Fibroblast of skin of abdomen (primary cell): ENCODE measurements at places on chromosomes 5 and 9.

DNA sequence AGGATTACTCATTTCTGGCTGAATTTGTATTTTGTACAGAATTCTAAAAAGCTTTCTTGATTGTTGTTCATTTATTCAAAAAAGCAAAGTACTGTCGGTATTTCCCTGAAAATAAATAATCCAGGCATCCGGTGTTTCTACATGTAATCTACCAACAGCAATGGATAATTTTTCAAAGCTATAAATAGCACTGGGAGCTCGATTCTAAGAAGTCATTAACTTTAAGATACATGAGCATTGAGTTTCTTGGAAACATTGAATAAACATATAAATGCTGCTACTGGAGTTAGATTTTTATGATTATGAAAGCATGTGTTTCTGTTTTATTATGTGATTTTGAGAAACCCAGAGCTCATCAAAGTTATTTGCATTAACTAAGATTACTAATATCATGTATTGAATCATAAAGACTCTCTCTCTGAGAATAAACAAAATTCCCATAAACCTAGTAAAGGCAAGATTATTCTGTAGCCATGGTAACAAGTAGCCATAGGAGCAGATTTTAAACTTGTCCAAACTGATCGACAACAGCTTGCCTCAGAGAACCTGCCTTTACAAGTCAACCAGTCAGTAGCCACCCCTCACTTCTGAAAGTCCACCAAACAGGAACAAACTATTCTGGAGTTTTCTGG lies 197.0 kb downstream of the DRD1 start:
- DNase-seq: no peak

- no peak for DNase-seq
Measured at GRCh38 chr5:114207615-114208014, 154.3 kb upstream of the KCNN2 start.

GRCh38 chr9:4197548-4197947 lies 102.3 kb downstream of the GLIS3 start:
- DNase-seq: no peak

- no peak for DNase-seq
Measured at GRCh38 chr5:176531902-176532493, 5.2 kb downstream of the RNF44 start.

GRCh38 chr5:19927919-19928318 lies 60.1 kb downstream of the CDH18 start:
- no peak for DNase-seq

GRCh38 chr9:113011911-113012381 lies at the start of gene ZNF883:
Gene ZNF883 (minus strand): TSS chr9:113012192.
- DNase-seq: peak; percentile 49

DNA sequence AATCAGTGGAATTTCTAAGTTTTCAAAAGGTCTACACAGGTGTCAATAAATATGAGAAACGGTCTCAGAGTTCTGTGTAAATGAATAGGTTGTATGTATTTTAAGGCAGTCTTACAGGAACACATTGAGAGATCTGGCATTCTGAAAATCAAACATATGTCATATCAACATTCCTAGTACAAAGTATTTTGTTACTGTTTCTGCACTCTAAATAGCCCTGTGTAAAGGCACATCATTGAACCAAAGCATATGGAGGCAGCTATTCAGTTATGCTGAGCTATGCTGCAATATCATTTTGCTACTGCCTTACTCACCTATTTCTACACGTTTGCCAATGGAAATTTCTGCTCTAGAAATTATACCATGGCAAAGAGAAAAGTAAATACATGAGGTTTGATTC lies 379.1 kb downstream of the KIAA0825 start:
- DNase-seq: no peak

DNA sequence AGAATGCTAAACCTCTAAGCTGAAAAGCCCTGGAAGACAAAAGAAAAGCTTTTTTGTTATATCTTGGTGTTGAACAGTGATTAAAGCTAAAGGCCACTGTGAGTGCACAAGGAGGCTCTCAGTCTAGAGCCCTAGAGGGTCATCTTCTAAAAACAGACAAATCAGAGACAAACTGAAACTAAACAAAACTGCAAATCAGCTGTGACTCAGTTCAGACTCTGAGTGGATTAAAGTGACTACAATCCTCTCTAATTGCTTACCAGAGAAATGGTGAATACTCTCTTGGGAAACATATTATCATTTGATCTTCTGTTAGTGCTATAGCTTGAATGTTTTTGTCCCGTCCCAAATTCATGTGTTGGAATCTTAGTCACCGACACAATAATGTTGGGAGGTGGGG lies 491.9 kb downstream of the CDH18 start:
- DNase-seq: no peak

DNA sequence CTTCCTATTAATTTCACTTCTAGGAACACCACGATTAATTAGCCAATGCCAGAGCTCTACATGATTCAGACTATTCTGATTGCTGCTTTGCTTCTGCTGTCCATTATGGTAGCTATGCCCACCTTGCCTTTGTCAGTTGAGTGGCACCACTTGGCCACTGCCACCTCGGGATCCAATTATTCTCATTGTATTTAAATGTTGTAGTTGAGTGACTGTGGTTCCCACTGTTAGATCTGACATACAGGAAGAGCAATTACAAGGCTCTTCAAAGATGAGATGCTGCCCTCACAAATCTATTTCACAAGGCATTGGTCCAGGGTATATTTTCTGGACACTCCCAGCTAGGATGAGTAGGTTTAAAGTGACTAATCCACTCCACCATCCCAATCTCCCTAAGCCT lies 864.5 kb upstream of the EDIL3 start:
- DNase-seq: no peak

- no peak for DNase-seq
Measured at GRCh38 chr5:159409801-159410200, 79.5 kb upstream of the IL12B start.

GRCh38 chr9:87069690-87070089 lies 122.4 kb upstream of the GAS1 start:
- DNase-seq: peak; percentile 69

DNA sequence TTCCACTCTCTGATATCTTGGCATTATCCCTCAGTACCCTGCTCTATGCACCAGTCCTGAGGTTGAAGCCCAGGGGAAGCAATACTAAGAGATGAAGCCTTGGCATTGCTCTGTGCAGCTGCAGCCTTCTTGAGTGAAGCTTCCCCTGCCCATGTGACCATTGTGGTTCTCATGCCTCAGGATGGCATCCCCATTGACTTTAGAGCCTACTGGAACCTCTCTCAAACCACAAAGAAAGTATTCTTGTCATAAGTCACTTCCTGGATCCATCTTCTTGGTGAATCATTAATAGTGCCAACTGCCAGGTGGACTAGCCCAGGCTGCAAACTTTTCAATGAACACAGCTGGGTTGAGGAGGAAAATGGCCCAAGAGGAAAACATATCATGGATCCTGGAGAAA lies 283.9 kb upstream of the RFX3 start:
- DNase-seq: no peak

DNA sequence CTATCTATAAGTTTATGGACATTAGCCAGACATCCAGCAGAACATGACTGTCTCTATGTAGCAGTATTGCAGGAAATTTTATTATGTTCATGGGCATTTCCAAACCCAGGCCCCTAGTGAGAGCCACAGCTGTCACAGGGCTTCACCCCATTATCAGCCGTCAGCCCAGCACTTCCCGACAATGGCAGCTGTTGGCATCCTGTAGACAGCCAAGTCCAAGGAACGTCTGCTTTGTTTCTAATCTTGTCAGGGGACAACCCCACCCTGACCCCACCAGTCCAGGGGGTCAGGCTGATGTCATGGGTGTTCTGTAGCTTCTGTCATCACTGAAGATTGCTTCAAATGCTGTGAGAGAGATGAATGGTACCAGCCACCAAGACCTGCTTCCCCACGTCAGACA lies 565.3 kb upstream of the BRINP1 start:
- DNase-seq: no peak

GRCh38 chr9:92706218-92706940 lies 36.4 kb upstream of the IPPK start:
- DNase-seq: no peak

- DNase-seq: no peak
Measured at GRCh38 chr5:4758550-4758949, 381.6 kb upstream of the ADAMTS16 start.

DNA sequence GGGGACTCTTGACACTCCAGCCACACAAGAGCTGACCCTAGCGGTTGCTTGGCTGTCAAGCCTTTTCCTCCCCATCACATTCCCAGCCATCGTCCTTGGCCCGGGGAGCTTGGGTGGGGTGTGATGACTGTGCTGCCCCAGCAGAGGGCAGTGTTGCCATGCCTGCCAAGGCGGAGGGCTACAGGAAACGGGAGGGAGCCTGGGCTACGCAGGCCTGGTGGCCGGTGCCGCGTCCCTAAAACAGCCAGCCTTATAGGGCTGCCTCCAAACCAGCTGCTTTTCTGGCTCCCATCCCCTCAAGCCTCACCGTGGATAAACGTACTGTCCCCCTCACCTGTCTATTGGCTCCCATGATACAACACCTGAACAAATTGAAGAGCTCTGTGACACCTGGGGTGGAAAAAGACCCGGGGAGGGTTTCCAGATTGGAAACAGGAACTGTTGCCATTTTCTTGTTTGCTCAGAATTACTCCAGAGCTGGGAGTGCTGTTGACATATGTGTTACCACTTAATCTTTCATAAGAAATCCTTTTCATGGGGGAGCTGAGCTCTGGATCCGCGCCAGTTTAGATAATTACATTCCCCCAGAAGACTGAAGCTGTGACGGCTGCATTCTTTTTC lies 72.8 kb upstream of the ASTN2 start:
- peak; percentile 32 for DNase-seq

- DNase-seq: no peak
Measured at GRCh38 chr9:68852941-68853340, 147.9 kb downstream of the PIP5K1B start.

DNA sequence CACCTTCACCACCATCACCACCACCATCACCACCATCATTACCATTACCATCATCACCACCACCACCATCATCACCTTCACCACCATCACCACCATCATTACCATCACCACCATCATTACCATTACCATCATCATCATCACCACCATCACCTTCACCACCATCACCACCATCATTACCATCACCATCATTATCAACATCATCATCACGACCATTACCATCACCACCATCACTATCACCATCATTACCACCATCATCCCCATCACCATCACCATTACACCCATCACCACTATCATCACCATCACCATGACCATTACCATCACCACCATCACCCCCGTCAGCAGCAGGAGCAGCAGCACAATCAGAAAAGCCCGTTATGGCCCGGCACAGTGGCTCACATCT lies 89.1 kb downstream of the STK10 start:
- no peak for DNase-seq

DNA sequence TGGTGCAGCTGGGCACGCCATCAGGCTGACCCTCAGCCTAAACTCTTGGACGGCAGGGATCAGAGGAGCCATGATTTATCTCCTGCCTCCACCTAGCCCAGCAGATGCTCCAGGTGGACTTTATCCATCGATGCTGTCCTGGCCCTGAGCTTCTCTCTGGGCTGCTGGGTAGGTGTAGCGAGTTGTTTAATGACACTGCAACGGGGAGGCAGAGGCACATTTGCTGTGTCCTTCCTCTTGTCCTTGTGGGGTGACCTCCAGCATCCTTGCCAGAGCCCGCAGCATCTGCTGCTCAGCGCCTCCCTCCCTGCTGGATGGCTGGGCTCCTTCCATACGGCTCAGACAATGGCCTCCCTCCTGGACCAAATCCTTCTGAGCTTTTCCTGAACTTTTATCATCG lies 103.1 kb upstream of the IRX4 start:
- DNase-seq: no peak

GRCh38 chr5:61327760-61328753 lies 4.0 kb upstream of the ZSWIM6 start:
- DNase-seq: peak; percentile 83

DNA sequence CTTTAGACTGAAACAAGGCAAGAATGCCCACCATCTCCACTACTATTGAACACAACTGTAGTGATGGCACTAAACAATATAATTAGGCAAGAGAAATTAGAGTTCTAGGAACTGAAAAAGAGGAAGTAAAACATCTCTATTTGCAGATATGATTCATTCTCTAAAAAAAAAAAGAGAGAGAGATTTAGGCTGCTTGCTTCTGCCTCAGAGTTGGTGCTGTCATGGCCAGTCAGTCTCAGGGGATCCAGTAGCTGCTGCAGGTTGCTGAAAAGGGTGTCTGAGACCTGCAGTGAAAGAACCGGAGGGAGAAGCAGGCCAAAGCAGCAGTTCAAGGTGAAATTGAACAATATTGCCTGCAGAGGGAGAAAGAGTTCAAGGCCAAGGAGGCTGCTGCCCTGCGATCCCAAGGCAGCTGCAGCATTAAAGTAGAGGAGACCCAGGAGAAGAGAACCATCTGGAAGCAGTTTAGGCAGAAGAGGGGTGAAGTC lies 72.5 kb downstream of the AP3B1 start:
- DNase-seq: no peak

GRCh38 chr9:20620650-20621470 lies 1.4 kb downstream of the MLLT3 start:
- peak; percentile 30 for DNase-seq
